NCI-H226 (cell line): ENCODE measurements at places on chromosomes 12 and 14.

GRCh38 chr12:122064025-122064777, 14.4 kb upstream of the MLXIP start:
- peak; percentile 97 for DNase-seq

DNA sequence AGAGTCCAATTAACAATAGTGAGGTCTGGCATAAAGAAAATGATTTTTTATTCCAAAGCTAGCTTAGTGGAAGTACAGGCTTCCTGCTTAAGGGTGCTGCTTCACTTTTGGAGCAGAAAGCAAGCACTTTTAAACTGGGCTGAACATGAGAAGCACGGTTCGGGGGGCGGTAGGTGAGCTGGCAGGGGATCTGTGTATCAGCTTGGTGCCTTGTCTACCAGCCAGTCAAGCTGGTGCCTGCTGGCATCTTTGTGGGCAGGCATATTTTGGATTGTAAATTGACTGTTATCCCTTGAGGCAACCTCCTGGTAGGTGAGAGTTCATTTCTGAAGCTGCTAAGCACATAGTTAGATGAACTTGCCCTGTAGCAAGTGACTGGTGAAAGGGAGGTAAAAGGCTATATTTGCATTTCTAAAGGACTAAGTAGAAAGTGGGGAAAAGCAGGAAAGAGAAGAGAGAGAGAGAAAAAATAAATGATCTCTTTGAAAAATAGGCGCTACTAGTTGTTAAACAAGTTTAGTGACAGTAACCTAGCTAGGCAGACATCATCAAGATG, 121.1 kb upstream of the SYT10 start:
- no peak for DNase-seq

- DNase-seq = peak; percentile 72
These were observed 14.1 kb downstream of the FBXW8 start for GRCh38 chr12:116924558-116925453.

- no peak for DNase-seq
These were observed 480.8 kb downstream of the RMST start for GRCh38 chr12:97943359-97943758.

- peak; percentile 36 for DNase-seq
These were observed 137.5 kb upstream of the CPM start for GRCh38 chr12:69070319-69071090.

- peak; percentile 75 for DNase-seq
These were observed 768 bp downstream of the CEP170B start for GRCh38 chr14:104865631-104866441.
